ENCODE measurements at places on chromosomes 2 and 18. TPM values are rescaled to one million over a fixed set of nuclear protein-coding genes. Genes with fewer than 3 reads are reported as not detected.

AUP1 gene
- total RNA-seq: 119 TPM

CROCC2 gene
- total RNA-seq: 0.26 TPM

IL37 gene
- not detected for total RNA-seq

PPIL3 gene
- 31.2 TPM for total RNA-seq

CCBE1 gene
- total RNA-seq: 27.8 TPM

FAM124B gene
- 4.4 TPM for total RNA-seq

RBKS gene
- 1.9 TPM for total RNA-seq

GRCh38 chr2:241842620-241843211 lies 16.0 kb downstream of the PDCD1 start:
- peak; percentile 82 for DNase-seq

GRCh38 chr2:112798979-112799975 lies 15.0 kb upstream of the IL1A start:
- no peak for DNase-seq

DNA sequence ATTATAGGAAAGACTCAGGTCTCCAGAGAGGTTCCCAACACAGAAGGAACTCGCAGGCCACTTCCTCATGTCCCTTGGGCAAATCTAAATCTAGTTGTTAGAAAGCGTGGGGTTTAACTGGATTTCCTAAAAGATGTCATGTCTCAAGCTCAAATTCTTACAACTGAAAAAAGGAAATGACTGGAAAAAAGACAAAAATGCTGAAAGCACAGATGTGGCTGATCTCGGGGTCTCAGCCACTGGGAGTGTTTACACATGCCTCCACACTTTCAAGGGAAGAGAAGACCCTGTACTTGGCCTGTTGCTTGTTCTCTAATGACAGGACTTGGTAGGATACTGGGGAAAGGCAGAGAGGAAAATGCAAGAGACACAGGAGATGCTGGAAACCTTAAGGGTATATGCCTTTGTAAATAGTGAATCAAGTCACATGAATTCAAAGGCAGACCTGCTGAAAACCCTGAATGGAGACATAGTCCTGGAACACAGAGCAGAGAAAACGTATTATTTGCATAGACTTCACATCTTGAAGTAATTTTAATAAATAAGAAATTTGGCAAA lies 160.9 kb upstream of the MEIS1 start:
- DNase-seq: no peak

- DNase-seq: no peak
Observed at GRCh38 chr2:64063924-64064331, 44.7 kb upstream of the VPS54 start.

DNA sequence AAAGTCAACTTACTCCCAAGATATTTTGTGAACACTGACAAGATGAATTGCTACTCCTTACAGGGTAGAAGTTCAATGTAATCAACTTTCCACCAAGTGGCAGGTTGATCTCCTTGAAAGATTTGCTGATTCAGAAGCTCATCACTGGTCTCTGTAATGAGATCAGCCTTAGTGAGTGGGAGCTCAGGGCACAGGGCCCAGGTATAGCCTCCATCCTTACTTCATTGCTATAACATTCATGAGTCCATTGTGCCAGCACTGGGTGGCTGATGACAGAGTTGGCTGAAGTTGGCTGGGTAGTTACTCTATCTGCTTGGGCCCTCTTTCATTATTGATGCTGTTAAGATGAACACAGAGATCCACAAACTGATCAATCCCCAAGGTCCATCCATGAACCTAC lies 379.0 kb downstream of the IRS1 start:
- DNase-seq: no peak

- no peak for DNase-seq
Observed at GRCh38 chr2:45518546-45518945, 92.5 kb downstream of the SRBD1 start.

- DNase-seq: no peak
Observed at GRCh38 chr2:184394642-184395041, 203.7 kb upstream of the ZNF804A start.

GRCh38 chr2:80687524-80687923 lies 383.0 kb upstream of the LRRTM1 start:
- DNase-seq: no peak

DNA sequence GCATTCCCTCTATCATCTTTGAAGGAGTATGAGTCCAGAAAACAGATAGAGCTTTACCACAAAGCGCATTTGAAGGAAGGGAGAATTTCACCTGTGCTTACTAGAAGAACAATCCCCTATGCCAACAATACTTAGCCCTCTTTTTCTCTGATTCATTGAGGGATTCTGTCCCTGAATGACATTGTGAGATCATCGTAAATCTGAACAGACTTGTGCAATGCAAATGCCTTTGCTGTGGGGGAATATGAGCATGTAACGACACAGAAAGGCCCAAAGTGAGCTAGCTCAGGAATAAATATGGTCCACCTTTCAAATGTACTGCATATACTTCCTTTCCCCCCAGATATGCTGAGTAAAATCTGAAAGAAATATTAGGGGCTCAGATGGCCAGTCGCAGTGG lies 67.6 kb downstream of the SCN1A start:
- DNase-seq: no peak

DNA sequence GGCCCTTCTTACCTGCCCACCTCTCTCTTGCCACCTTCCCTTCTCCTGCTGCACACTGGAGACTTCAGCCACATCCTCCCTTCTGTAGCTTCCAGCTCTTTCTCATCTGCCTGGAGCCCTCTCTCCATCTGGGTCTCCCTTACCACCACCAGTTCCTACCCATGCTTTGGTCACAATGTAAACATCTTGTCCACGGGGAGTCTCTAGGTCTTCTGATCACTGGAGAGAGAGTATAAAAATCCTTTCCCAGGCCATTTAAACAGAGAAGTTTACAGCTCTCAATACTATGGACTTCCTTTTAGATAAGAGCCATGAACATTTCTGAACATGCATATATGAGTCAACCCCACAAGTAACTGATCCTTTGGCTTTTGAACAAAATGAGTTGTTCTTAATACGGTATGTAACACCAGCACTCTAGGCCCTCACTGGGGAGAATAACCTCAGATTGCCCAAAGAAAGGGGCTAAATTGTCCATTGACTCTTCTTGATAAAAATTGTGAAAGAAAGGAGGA lies 5.8 kb downstream of the ARHGAP25 start:
- no peak for DNase-seq

- DNase-seq: no peak
Observed at GRCh38 chr2:54478899-54479298, 22.8 kb downstream of the SPTBN1 start.

- peak; percentile 92 for DNase-seq
Observed at GRCh38 chr2:240250985-240251847, 110.8 kb upstream of the OTOS start.

DNA sequence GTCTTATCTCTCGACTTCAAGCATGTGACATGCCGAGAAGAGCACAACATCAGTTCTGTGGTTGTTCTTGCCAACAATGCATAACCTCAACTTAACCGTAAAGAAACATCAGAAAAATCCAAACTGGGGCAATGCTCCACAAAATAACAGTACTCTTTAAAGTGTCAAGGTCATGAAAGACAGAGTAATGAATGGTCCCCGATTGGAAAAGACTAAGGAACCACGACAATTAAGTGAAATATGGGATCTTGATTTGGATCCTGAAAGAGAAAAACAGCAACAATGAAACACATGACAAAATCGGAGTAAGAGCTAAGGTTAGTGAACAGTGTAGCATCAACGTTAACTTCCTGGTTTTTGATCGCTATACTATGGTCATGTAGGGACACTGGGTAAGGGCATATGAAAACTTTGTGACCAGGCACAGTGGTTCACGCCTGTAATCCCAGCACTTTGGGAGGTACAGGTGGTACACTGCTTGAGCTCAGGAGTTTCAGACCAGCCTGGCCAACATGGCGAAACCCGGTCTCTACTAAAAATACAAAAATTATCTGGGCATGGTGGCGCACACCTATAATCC lies 55.2 kb downstream of the UNC50 start:
- no peak for DNase-seq

- no peak for DNase-seq
Observed at GRCh38 chr2:25825238-25825637, 53.0 kb downstream of the ASXL2 start.

GRCh38 chr2:156430980-156431358 lies 5.2 kb upstream of the GPD2 start:
- DNase-seq: no peak

GRCh38 chr18:10140461-10141282 lies 226.9 kb downstream of the VAPA start:
- DNase-seq: no peak

GRCh38 chr2:134231301-134231964 lies 22.4 kb upstream of the MGAT5 start:
- no peak for DNase-seq

DNA sequence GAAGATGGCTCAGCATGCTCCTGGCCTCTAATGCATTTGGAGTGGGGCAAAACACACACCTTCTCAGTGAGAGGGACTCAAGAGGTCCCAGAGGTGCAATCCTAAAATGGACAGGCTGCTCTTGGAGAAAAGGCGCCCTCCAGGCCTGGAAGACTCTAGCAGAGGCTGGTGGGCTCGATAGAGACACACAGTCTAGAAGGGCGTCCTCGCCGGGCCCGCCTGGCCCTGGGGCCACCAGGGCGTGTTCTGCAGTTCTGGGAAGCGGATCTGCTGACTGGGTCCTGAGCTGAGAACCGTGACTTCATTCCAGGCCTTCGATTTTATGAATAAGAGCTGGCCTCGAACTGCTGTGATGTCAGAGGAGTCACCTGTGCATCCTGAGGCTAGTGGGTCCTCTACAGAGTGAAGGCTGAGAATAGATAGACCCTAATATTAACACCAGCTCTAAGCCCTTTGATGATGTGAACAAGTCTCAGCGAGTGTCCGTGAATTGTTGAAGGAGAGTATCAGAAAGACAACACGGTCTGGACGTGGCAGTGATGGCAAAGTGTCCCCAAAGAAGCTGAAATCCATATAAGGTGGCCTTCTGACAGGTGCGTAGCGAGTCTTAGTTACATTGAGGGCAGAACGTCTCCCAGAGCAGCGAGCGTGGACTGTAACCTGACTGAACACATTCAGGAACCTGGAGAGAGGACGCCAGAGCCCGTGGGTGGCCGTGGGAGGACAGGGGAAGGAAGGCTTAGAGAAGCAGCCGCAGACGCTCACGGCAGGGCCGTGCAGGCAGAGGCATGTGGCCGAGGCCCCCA lies 136.9 kb downstream of the PTGR3 start:
- peak; percentile 56 for DNase-seq

DNA sequence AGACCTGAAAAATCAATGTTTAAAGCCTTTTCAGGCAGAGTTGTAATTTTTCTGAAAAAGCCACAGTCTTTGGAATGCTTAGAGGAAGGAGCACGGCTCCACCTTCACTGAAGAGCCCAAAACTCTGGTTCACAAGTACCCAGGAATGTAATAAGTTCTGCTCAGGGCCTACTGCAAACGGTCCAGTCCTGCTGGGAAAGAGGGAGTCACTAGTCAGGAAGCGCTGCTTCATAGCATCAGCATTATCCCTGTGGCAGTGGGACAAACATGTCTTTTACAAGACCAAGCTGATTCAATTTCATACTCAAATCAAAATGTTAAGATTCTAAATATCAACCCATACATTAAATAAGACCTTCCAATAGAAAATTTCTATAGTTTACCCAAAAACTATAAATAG lies 152.9 kb upstream of the PGAP1 start:
- no peak for DNase-seq

GRCh38 chr2:205060269-205060668 lies 515.0 kb downstream of the PARD3B start:
- no peak for DNase-seq

All from upper lobe of right lung (tissue), 1 donor.